Activated T-helper 1 cell treated with Interleukin-2 at 50 U/mL for 16 hours (primary cell): ENCODE measurements at places on chromosomes 11 and 22.

DNA sequence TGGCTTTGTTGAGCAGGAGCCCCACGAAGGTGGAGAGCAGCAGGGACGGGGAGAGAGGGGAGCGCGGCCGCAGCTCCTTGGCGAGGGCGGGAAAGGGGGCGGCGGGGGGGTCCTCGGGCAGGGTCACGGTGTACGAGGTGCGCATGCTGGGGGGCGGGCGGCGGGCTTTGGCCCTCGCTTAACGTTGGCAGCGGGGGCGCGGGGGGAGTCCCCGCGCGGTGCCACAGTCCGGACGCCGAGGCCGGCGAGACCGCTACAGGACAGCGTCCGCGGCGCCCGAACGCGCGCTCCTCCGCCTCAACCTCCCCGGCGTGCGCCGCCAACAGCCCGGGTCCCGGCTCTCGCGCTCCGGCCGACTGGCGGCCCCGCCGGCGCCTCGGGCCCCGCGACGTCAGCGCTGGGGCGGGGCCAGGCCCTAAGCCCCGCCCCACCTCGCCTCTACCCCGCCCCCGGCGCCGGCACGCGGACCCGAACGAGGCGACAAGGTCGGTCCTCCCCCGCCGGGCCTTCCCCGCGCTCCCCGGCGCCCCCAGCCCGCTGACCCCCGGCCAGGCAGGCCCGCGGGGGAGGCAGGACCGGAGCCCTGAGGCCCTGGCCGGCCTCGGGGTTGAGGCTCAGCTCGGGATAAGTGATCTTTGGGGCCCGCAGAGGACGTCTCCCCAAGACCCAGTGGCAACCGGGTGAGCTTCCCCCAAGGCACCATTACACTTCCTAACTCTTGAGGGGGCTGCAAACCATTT, 17.5 kb downstream of the USP2 start:
- peak; percentile 37 for DNase-seq

DNA sequence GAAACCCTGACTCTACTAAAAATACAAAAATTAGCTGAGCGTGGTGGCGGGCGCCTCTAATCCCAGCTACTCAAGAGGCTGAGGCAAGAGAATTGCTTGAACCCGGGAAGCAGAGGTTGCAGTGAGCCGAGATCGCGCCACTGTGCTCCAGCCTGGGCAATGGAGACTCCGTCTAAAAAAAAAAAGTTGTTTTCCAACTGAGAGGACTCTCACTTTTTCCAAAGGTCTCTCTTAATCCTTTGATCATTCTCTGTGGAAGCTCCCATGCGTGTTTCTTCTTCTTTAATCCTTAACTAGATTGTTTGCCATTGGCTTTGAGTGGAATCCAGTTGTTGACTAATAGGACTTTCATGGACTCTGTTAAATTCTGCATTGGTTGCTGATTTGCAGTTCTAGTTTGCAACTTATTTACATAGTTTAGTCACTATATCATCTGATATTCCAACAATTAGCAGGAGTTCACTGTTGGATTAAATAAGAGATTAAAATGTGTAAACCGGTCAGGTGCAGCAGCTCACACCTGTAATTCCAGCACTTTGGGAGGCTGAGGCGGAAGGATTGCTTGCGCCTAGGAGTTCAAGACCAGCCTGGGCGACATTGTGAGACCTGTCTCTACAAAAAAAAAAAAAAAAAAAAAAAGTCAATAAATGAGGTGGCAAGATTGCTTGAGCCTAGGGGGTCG, 79.7 kb downstream of the C22orf31 start:
- no peak for DNase-seq

DNA sequence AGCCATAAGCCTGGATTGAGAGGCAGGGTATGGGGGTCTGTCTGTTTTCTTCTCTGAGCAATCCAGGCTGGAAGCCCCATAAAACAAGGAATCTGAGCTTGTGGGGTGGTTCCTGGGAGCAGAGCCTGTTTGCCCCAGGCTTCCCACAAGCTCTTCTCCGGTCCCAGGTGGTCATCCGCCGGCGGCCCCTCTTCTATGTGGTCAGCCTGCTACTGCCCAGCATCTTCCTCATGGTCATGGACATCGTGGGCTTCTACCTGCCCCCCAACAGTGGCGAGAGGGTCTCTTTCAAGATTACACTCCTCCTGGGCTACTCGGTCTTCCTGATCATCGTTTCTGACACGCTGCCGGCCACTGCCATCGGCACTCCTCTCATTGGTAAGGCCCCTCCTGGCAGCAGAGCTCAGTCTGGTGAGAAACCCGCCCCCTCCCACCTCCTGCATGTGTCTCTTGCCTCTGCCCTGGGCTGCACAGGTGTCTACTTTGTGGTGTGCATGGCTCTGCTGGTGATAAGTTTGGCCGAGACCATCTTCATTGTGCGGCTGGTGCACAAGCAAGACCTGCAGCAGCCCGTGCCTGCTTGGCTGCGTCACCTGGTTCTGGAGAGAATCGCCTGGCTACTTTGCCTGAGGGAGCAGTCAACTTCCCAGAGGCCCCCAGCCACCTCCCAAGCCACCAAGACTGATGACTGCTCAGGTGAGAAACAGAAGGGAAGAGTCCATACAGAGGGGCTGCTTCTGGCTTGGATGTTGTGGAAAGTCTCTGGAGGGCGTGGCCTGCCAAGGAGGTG, 11.6 kb downstream of the HTR3A start:
- DNase-seq, result no peak

DNA sequence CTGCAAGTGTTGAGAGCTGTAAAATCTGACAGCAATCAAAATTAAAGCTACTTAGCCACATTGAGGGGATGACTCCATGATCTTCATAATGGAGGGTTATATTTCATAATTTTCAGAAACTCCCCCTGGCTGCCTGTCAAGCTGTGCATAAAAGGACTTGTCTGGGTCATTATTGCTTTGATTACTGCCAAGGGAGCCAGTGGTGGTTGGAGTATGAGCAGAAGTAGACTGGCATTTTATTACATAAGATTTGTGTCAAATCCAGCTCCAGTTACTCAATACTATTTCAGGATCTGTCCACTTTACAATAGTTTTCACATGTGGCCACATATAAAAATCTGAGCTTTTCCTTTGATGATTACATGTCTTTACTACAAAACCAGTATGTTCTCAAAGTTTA, 108.9 kb upstream of the SLC5A12 start:
- no peak for DNase-seq

DNA sequence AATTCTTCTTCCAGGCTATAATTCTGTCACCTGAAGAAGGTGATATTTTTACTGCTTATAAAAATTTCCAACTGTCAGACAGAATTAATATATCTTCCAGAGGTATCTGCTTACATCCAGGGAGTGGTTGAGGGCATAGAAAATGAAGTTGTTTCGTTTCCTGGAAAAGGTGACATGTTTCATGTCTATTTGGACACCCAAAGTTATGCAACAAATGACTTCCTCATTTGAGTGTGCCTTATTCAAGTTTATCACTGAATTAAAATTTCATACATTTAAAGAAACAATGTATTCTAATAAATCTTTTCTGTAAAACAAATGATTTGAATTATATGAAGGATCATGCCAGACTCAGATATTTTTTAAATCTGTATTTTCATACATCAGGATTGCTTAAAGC, 8.5 kb upstream of the GRAMD1B start:
- no peak for DNase-seq

DNA sequence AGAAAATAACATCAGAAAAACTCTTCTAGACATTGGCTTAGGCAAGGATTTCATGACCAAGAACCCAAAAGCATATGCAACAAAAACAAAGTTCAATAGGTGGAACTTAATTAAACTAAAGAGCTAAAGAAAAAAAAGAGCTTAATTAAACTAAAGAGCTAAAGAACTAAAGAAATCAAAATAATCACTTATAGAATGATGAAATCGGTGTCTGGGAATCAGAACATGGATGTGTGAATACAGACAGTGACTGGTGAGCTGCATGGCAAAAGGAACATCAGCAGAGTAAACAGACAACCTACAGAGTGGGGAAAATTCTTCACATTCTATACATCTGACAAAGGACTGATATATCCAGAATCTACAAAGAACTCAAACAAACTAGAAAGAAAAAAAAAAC, 41.4 kb downstream of the ZNF280B start:
- no peak for DNase-seq

DNA sequence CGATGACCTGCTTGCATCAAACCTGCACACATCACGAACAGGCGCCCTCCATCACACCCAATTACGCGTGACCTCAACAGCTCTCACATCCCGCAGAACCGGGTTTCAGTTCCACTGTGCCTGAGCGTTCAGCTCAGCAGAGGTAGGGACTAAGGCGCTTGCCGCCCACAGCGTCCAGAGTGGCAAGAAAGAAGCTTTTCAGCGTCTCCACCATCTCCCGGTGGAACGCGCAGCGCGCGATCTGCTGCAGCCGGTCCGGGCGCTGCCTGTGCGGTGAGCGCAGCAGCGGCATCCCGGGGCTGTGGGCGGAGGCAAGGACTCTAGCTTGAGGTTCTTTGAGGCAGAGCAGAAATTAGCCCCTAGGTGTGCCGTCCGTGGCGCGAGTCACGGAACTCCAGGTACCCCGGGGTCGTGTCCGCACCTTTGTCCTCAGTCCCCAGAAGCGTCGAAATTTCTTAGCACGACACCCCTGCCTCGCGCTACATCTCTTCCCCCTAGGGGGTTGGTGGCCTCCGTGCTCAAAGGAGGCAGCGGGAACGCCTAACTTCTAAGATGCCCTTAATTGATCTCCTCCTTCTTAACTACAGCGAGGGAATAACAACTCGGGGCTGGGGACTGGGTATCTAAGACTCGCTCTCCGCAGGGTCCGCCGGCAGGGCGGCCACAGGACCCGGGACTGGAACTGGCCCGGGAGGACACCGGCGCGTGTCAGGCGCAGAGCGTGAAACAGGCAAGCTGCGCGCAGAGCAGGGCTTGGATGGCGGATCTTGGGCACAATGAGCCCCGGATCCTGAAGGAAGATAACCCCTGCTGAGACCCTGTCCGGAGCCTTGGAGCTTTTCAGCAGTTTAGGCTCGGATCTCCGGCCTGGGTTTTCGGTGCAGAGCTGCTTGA, 1.7 kb upstream of the CALCA start:
- no peak for DNase-seq

- DNase-seq, result no peak
Measured at GRCh38 chr11:112814168-112814567, 147.1 kb upstream of the NCAM1 start.

DNA sequence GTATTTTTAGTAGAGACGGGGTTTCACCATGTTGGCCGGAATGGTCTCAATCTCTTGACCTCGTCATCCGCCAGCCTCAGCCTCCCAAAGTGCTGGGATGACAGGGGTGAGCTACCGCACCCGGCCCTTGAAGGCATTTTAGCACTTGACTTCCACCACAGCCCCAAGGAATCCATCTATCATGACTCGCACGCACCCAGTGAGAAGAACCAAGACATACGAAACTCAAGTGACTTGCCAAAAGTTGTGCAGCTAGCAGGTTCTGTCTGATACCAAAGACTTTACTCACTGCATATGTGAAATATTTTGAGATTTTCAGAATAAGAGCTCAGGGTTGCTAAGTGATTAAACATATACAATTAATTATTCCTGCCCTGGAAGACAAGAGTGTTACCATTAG, 21.0 kb downstream of the FLI1 start:
- no peak for DNase-seq

GRCh38 chr11:72776117-72776843, 17.6 kb downstream of the STARD10 start:
- no peak for DNase-seq

- DNase-seq, result no peak
Measured at GRCh38 chr22:27433585-27434190, 367.9 kb downstream of the MN1 start.

GRCh38 chr11:36478700-36479329, 31.3 kb downstream of the TRAF6 start:
- DNase-seq, result no peak

- DNase-seq, result no peak
Measured at GRCh38 chr11:1858154-1858553, 5.3 kb downstream of the LSP1 start.

DNA sequence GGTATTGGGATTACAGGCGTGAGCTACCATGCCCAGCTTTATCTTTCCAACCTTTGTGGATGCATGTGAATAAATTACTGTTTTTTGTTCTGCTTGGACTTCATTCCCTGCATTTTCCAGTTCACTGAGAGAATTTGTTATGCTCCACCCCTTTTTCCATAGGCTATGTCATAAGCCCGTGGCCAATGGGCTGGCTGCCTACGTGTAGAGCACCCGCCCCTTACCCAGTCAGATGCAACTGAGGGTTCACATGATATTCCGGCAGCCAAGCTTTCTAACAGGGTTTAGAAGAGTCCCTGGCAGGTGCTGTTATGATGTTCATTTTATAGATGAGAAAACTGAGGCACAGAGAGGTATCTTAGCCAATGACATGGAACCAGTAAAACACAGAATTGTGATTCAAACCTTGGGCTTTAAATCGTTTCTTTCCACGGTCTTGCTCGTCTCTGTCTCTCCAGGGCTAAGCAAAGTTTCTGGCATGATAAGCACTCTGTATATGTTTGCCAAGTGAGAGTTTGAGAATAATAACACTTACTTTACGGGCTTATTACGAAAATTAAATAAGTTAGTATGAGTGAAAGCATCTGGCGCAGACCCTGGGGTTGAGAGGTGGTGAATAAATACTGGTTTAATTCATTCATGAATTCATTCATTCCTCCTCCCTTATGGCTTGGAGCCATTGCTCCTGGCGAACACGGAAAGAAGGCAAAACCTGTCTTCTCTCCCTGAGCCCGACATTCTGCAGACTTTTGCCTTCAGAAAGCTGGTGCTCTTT, 42.4 kb upstream of the RASD2 start:
- DNase-seq, result no peak

GRCh38 chr11:27864611-27865010, 164.4 kb upstream of the BDNF start:
- no peak for DNase-seq

DNA sequence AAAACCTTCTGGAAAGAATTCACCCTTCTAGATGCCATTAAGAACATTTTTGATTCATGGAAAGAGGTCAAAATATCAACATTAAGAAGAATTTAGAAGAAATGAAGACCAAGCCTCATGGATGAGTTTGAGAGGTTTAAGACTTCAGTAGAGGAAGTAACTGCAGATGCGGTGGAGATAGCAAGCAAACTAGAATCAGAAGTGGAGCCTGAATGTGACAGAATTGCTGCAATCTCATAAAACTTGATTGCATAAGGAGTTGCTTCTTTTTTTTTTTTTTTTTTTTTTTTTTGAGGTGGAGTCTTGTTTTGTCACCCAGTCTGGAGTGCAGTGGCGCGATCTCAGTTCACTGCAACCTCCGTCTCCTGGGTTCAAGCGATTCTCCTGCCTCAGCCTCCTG, 51.6 kb downstream of the MS4A13 start:
- no peak for DNase-seq

DNA sequence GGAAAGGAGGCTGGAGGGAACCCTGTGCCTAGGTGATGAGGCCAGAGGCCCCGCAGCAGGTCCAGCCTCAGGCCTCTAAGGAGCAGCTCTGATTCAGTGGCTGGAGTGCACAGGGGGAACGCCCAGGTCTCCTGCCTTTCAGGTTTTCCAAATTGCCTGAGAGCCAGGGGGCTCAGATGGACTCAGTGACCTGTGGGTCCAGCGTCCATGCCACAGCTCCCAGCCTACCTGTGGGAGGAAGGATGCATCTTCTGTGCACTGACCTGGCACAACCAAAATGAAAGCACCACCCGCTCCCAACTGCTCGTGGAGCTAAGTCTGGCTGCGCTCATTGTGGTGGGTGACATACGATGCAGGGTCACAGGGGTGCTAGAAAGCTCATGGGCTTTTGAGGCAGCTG, 82.8 kb downstream of the FEZ1 start:
- DNase-seq, result no peak

- DNase-seq, result no peak
Measured at GRCh38 chr11:113596658-113597057, 109.5 kb downstream of the TMPRSS5 start.

- DNase-seq, result no peak
Measured at GRCh38 chr11:66883016-66883965, 26.4 kb downstream of the LRFN4 start.
